ENCODE measurements at places on chromosomes 13 and 19.

- DNase-seq, result no peak
Measured at GRCh38 chr13:77599351-77599750, 63.8 kb downstream of the SCEL start.

GRCh38 chr13:24632382-24633121 lies 47.7 kb upstream of the ATP12A start:
- DNase-seq, result no peak

DNA sequence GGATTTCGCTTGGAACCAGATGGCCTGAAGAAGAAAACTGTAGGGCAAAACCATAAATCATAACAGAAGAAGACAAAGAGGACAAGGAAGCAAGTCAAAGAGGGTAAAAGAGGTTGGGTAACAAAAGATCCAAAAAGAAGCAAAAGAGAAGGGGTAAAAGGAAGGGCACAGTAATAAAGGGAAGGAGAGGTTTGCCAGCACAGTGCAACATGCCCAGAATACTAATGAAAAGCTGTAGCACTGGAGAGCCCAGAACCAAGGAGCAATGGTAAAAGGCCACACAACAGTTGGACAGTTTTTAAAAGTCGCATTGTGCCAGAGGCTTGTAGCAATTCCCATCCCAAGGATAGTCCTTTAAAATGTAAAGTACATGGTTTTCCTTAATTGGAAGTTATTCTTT lies 506.6 kb downstream of the PCDH9 start:
- no peak for DNase-seq

GRCh38 chr13:57666131-57666953 lies 34.8 kb downstream of the PCDH17 start:
- no peak for DNase-seq

DNA sequence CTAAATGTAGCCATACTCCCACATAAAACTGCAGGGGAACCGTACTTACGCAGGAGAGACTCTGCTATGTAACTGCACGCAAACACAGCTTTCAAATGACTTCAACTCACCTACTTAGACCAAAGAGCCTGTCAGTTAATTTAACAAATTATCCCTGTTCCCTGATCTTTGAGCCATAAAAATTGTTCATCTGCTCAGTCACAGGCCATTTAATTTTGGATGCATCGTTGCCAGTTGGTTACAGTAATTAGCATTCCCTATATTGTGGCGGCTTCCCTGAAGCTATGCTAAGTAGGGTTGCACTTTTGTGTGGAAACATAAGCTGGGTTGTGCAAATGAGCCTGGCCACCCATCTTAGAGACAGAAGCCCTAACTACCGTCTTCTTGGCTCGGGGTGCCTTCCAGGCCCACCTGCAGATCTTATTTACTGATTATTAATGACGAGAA lies 21.2 kb upstream of the OBI1 start:
- no peak for DNase-seq

- no peak for DNase-seq
Measured at GRCh38 chr13:52366291-52366690, 39.7 kb downstream of the THSD1 start.

GRCh38 chr13:93765062-93765461 lies 538.5 kb downstream of the GPC6 start:
- DNase-seq, result no peak

DNA sequence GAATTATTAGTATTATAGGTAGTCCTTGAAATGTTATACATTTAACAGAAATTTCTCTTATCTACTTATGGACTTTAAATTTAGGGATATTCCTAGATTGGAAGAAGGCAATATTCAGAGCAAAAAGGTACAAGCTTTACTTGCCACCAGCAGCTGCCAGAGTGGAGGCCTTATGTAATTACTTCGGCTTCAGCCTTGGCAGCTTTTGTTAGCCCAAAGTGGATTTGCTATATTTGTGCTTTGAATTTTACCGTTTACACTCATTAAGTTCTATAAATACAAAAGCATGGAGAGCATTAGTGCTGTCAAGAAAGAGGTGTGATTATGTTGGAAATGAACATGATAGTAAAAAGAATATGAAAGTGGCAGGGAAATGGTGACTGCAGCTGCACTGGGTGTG lies 319.9 kb downstream of the ATP8A2 start:
- no peak for DNase-seq

- no peak for DNase-seq
Measured at GRCh38 chr19:3423183-3423829, 56.9 kb downstream of the NFIC start.

GRCh38 chr13:32984857-32985626 lies 31.2 kb upstream of the KL start:
- DNase-seq, result peak; percentile 58

DNA sequence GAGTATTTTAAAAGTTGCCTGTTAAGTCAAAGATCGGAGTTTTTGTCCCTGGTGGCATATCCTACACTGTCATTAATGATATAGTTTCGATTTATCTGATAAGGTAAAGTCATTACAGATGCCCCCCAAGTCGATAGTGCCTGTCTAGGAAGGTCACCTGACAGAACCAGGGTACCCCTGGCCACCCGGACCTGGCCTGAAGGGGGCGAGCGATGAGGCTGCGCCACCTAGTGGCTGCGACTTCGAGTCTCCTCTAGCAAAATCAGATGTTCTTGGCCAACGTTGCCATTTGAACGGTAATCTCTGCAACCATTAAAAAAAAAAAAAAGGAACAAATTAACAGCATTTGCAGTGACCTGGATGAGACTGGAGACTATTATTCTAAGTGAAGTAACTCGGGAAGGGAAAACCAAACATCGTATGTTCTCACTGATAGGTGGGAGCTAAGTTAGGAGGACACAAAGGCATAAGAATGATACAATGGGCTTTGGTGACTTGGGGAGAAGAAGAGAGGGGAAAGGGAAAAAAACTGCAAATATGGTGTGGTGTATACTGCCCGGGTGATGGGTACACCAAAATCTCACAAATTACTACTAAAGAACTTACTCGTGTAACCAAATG lies 565.1 kb downstream of the LIG4 start:
- peak; percentile 62 for DNase-seq

GRCh38 chr19:17671906-17672305 lies 16.2 kb downstream of the UNC13A start:
- no peak for DNase-seq

GRCh38 chr13:99866781-99867180 lies 104.8 kb downstream of the ZIC5 start:
- DNase-seq, result peak; percentile 66

DNA sequence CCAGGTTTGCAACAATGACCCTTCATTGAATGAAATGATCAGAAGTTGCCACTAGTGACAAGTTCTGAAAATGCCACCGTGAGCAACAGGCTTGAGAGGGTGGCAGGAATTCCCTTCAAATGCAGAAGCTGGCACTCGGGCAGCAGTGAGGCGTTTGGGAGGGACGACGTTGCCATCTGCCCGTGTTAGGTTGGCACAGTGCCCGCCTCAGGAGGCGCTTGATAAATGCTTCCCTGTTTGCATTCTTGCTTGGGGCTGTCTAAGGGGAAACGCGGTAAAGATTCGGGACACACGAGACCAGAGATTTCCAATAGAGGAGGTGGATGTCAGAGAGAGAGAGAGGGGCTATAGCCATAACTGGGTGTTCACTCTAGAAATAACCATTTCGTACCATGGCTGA lies 101.9 kb downstream of the TEX29 start:
- DNase-seq, result no peak
